Kidney epithelial cell (primary cell): ENCODE measurements at places on chromosomes 2 and 18.

DNA sequence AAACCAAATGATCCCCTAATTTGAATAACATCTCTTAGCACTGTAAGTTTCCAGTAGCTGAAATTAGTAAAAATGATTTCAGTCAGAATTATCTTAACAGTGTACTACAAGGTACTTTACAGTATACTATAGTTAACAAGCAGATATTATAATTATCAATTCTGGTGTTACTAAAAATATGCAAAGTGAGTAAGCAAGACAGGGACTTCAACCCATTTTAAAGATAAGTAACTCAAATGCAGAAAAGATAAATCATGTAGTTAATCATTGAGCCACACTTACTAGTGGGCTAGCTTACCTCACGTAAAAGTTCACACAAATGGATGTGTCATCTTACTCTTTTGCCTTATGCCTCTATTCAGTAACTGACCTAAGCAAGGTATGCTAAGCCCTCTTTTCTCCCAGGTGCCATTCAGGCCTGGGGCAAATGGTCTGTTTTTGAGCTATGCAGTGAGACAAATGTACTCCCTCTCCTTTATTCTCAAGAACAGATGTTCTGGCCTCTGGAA, 101.0 kb downstream of the NBAS start:
- peak; percentile 9 for DNase-seq

DNA sequence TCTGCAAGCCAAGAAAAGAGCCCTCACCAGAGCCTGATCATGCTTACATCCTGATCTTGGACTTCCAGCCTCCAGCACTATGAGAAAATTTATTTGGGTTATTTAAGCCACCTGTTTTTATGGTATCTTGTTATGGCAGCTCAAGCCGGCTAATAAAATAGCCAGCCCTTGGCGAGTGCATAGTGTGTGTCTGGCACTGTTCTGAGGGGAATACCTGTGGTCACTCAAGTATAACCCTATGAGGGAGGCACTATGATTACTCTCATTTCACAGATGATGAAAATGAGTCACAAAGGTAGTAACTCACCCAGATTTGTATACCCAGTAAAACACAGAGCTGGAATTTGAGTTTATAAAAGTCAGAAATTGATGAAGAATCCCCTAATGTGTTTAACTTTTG, 556.9 kb upstream of the SETBP1 start:
- peak; percentile 44 for DNase-seq

DNA sequence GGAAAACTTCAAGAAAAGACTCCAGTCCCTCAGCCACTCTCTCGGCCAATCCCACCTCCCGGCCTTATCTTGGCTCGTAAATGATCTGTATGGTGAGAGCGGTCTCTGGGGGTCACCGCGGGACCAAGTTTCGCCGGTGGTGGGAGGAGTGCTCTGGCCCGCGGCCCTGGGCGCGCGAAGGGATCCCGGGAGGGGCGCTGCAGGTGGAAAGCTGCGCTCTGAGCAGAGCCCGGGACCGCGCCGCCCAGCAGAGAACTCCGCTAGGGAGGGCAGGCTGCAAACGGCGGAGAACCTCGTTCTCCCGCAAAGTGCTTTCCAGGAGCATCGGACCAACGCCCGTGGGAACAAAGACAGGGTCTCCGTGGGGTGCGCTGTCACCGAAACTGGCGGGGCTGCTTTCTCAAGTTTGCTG, 622 bp downstream of the LRP2 start:
- no peak for DNase-seq

- no peak for DNase-seq
Measured at GRCh38 chr2:105655244-105655643, 89.5 kb upstream of the NCK2 start.

DNA sequence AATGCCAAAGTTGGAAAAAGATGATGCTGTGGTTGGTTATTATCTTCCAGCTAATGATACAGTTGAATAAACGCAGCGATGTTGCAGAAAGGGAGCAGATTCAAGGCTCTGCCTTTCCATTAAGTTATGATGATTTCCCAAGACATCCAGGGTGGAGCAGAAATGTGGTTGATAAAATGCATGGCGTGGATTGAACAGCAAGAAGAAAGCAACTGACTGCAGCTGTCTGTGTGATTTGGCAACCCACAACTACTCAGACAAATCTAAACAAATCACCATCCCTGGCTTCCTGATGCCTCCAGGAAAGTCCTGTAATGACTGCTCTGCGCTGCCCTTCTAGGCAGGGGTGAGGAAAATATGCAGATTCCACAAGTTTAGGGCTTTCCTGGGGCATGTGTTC, 166.3 kb downstream of the NRP2 start:
- DNase-seq: no peak

GRCh38 chr2:219706823-219707281, 79.4 kb downstream of the SLC4A3 start:
- no peak for DNase-seq

- no peak for DNase-seq
Measured at GRCh38 chr2:235666213-235666781, 172.5 kb downstream of the AGAP1 start.

DNA sequence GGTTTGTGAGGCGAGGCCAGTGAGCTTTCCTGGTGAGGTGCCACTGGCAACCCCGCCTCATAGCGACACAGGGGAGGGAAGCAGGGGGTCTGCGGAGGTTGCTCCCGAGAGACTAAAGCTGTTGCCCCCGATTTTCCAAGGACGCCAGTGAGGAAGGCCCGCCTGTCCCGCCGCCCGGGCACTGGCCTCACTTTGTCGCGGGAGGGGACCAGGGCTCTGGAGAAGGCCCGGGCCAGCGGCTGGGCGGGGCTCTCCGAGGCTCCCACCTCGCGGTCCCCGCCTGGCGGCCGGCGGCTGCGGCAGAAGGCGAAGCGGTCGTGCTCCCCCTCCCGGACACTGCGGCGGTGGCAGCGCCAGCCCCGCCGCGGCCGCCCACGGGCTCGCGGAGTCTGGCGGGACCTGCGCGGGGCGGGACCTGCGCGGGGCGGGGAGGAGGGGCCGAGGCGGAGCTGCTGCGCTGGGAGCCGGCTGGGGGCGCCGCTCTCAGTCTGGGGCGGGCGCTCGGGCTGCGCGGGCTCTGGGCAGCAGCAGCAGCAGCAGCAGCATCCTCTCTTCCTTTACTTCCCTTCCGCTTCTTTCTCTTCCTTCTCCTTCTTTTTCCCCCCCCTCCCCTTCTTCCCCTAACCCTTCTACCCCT, at the start of gene MAP2:
TSS of gene MAP2 (plus strand) at position 486 of the 637 bp plus-strand sequence. CDS start 229,124 bp downstream, outside the sequence.
- DNase-seq: peak; percentile 29

DNA sequence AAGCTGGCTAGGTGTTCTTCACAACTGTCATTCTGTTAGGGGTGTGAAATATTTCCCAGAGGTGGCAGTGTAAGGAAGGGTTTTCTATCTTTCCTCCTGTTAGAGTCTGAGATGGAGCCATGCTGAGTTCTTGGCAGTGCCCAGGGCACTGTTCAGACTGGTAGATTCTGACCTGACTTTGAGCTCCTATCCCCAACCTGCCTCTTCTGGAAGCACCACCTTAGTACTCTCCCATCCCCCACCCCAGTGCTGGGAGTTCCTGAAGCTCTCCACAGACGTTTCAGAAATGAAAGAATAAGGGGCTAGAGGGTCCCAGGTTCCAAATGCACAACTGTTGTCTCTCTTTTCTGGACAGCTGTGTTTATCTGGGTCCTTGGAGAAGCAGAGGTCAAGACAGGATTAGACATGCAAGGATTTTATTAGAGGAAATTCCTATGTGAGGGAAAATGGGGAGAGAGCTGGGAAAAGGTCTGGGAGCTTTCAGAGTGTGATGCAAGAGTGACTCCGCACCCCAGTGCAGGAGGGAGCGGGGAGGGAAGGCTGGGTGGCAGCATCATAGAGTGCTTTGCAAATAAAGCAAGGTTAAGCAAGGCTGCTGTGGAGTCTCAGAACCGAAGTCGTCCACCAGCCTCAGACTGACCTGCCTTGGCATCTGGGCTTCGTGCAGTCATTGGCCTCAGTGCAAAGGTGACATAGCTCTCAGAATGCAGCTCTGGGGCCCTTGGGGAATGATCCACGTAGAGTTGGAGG, 75.5 kb downstream of the SLC4A3 start:
- DNase-seq: no peak

- DNase-seq: no peak
Measured at GRCh38 chr2:36812196-36812595, 115.7 kb downstream of the VIT start.

DNA sequence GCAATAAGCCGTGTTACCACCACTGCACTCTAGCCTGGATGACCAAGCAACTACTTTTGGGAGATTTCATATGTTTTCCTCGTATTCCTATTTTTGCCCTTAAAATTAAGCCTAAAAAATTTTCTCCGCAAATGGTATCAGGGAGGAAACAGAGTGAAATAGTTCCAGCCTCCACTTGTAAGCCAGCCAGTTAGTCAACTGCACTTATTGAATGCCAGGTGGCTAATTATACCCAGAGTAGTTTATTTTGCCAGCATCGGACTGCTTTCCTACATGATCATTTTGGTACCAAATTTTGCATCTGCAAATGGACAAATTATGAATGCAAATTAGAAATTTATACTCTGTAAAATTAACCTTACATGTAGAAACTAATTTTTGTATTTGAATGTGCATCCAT, 90.2 kb upstream of the ARHGAP28 start:
- no peak for DNase-seq

DNA sequence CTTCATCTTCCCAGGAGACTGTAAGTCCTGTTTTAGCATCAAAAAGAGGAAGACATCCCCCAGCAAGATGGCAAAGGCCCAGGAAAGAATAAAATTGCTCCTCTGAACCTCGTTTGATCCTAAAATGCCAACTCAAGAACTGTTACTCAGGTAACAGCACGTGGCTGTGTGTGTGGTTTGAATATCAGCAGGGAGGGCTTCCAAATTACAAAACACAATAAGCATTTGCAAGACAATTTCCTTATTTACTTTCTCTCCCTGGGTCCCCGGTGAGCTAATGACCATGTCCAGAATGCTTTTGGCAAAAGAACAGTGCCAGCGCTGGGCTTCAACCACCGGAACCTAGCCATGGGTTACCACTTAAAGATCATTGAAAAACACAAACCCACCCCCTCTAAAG, 163.6 kb downstream of the C1D start:
- no peak for DNase-seq

- DNase-seq: no peak
Measured at GRCh38 chr2:75454241-75454620, 106.5 kb downstream of the EVA1A start.

DNA sequence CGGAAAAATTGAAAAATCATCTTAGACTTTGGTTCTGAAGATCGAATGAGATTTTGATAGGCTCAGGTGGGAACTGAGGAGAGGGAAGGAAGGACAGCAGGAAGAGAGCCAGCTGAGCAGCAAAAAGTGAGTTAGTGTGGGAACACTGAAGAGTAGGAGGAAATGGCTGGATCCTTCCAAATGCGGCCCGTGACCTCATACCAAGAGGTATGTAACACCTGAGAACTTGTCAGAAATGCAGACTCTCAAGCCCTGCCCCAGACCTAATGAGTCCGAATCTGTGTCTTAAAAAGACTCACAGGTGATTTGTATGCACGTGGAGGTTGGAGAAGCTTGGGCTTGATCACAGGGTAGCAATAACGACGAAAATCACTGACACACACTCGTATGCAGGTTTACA, 42.0 kb downstream of the COL4A3 start:
- DNase-seq: no peak

DNA sequence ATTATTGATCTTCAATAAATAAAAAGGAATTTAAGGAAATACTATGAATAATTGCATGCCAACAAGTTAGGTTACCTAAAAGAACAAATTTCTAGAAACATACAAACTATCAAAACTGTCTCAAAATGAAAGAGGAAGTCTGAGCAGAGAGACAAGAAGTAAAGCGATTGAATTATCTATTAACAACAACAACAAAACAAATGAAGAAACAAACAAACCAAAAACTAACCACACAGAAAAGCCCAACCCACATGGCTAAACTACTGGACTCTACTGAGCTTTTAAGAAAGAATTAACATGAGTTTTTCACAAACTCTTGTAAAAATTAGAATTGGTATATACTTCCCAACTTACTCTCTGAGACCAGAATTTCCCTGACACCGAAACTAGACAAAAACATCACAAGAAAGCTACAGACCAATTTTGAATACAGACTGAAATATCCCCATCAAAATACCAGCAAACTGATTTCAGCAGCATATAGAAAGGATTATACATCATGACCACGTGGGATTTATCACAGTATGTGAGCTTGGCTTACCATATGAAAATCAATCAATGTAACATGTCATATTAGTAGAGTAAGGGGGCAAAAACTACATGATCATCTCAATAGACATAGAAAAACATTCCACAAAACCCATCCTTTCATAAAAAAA, 16.6 kb upstream of the GALNT1 start:
- DNase-seq: no peak

GRCh38 chr2:229244975-229245374, 26.1 kb downstream of the PID1 start:
- DNase-seq: no peak

- no peak for DNase-seq
Measured at GRCh38 chr2:119735565-119735964, 24.2 kb upstream of the PTPN4 start.

GRCh38 chr2:3500326-3500899, 18.9 kb downstream of the ADI1 start:
- DNase-seq: no peak

GRCh38 chr18:67043276-67043675, 439.4 kb upstream of the CDH19 start:
- DNase-seq: no peak

- no peak for DNase-seq
Measured at GRCh38 chr2:225182126-225182525, 139.9 kb upstream of the DOCK10 start.

GRCh38 chr18:36446059-36446458, 148.5 kb downstream of the FHOD3 start:
- DNase-seq: no peak

DNA sequence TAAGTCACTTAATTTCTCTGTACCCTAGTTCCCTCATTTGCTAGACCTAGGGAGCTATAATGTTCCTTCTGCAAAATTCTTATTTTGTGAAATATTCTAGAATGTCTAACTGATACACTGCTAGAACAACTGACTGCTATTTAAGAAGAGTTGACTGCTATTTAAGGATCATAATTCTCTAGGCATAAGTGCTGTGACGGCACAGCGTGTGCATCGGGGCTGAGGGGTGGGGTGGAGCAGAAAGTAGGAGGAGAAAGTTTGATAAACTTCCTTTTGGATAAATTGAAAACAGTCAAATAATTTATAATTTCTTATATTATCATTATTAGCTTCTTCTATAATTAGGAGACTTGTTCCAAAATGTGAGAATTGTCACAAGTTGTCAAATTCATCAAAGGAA, 10.4 kb upstream of the ACTR3 start:
- no peak for DNase-seq
